ENCODE measurements at places on chromosomes 6 and 20. TPM values are rescaled to one million over a fixed set of nuclear protein-coding genes. Genes with fewer than 3 reads are reported as not detected.

The RNF217 gene
- total RNA-seq: 26.8 TPM

The WDR46 gene
- 39.2 TPM for total RNA-seq

The RRAGD gene
- total RNA-seq: 20.2 TPM

The RFX6 gene
- total RNA-seq: not detected

The GRIK2 gene
- total RNA-seq: 1.2 TPM

The TMEM200A gene
- 0.64 TPM for total RNA-seq

The LGSN gene
- not detected for total RNA-seq

The TAAR2 gene
- not detected for total RNA-seq

The PARD6B gene
- 3.8 TPM for total RNA-seq

- ATAC-seq: no peak
Observed at GRCh38 chr6:129236001-129236517, 353.1 kb downstream of the LAMA2 start.

DNA sequence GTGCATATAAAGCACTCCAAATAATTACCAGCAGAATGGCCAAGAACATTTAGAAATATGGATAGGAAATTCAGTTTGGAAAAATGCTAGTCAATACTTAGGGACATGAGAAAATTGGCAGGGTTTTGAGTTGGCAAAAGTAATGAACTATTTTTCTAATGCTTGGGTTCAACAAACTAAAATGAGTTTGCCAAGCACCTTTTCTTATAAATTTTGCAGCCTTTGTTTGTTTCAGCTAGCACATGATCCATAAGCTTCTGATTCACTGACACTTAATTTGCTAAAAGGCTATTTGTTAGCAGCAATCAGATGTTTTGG, 324.8 kb downstream of the QKI start:
- ATAC-seq: no peak

- no peak for ATAC-seq
Observed at GRCh38 chr6:161748535-161749416, 474.9 kb upstream of the AGPAT4 start.

- peak; percentile 90 for ATAC-seq
Observed at GRCh38 chr20:62953839-62954703, 1.6 kb downstream of the SLC17A9 start.

GRCh38 chr6:84408028-84408427, 180.6 kb upstream of the CEP162 start:
- no peak for ATAC-seq

DNA sequence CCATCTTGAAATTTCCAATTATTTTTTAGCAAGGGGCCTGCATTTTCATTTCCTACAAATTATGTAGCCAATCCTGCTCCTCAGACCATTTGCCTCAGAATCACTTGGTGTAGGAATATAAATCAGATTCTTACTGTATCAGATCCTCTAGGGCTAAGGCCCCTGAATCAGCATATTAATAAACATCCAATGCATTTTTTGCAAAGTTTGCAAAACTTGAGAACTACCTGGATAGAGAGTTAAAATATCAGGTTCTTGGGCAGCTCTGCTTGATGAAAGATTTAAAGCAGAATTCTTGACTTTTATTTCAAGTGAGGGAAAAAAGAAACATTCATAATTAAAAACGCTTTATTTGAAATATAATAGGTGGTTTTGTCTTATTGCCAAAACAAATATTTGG, 82.2 kb upstream of the MAN1A1 start:
- no peak for ATAC-seq

GRCh38 chr6:145538989-145539388, 196.3 kb downstream of the EPM2A start:
- no peak for ATAC-seq

- ATAC-seq: no peak
Observed at GRCh38 chr20:51720384-51720783, 47.8 kb downstream of the ATP9A start.

GRCh38 chr20:61569825-61570224, 317.8 kb downstream of the CDH4 start:
- no peak for ATAC-seq

DNA sequence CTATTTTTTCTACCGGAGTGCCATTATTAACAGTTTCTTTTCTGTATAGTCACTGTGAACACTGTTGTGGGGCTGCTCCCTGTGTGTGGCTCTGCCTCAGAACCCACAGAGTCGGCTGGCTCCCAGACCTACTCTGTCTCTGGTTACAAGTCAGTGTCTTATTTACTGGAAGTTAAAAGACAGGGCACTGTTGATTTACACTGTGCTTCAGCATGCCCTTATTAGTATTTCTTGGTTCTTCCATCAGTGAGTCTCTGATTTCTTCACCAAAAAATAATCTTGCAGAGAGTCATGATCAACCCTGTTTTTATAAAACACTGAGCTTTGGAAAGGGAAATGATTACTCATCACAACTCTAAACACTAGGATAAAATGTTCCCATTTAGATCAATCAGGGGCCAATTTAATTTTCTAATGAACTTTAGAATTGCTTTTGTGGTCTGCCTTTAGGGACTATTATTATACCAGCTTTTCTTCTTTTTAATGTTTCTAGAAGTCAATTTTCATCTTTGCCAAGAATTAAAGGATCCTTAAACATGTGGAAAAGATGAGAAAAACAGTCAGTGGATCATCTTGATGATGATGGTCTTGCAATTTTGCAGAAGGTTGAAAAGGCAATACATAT, 92.6 kb downstream of the UTRN start:
- peak; percentile 43 for ATAC-seq

- ATAC-seq: no peak
Observed at GRCh38 chr6:157629220-157629619, 193.8 kb upstream of the SNX9 start.

DNA sequence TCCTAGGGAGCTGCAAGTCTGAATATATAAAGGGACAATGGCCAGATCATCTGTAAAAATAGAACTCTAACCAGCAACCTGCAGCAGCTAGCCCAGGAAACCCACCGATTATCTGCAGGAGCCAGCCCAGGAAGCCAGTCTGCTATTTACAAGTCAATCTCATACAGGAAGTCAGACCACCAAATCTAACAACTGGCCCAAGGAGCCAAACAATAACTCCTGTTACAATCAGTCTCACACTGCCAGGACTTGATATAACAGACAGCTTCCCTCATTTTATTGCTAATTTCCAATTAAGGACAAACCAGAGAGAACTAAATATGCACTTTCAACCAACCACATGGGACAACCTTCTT, 14.4 kb upstream of the RIN2 start:
- ATAC-seq: no peak

DNA sequence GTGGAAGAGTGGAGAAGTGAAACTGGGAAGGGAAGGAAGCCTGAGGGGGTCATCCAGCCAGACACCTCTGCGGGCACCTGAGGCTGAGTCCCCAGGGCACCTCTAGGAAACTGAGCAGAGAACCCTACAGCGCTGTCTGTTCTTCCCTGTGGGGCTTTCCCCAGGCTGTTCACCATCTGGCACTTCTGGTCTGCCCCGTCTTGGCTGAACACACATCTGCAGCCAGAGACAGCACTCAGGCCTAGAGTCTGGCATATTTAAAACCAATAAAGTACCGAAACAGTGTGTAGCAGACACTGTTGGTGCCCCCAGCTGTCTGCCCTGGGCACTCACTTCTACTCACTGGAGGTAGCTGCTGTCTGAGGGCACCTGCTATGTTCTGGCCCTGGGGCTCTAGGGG, 9.4 kb upstream of the ARFGEF2 start:
- no peak for ATAC-seq

DNA sequence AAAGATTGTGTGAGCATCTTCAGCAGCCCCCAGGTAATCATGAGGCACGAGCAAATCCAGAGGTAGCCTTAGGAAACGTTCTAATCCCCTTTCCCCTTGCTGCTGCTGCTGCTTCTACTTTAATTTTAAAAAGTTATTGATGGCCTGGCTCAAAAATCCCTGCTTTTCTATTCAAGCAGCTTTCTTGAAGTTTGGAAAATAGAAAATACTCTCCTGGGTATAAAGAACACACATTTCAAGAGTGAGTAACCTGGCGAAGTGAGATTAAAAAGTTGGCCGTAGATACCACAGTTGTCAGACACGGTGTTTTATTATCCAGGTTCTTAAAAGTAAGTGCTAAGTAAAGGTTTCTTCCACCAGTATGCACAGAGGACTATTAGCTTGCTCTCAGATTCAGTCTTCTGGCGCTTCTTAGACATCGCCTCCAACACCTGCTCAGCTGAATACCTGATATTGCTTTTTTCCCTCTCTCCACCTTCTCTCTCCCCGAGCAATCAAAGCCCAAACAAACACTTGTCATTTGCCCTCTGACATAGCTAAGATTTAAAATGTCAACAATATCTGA, 150.7 kb downstream of the EDN3 start:
- ATAC-seq: no peak

GRCh38 chr6:139081471-139081870, 52.9 kb downstream of the ABRACL start:
- no peak for ATAC-seq

GRCh38 chr6:99146711-99147110, 199.0 kb upstream of the FBXL4 start:
- no peak for ATAC-seq

DNA sequence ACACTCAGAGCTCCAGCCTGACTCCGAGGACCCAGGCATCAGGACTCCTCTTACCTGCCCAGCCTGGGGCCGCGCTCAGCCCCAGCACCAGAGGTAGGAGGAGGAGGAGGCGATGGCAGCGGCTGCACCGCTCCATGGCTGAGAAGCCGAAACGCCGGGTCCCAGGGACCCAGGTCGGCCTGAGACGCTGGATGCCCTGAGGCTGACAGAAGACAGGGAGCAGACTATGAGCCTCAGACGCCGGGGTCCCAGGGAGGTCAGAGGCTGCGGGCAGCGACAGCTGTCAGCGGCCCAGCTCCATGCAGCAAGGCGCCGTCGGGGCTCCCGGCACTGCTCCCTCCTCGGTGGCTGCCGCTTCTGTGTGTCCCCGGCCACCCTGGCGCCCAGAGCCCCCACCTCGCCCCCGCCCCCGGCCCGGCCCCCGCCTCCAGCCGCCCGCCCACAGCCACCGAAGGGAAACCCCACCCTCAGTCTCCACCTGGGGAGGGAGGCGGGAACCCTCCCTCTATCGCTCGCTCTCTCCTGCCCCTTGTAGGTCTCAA, at the start of gene COL11A2:
COL11A2 (minus strand) TSS at position 363 of the 542 bp plus-strand sequence; CDS start at position 136, 227 bp downstream.
- no peak for ATAC-seq

DNA sequence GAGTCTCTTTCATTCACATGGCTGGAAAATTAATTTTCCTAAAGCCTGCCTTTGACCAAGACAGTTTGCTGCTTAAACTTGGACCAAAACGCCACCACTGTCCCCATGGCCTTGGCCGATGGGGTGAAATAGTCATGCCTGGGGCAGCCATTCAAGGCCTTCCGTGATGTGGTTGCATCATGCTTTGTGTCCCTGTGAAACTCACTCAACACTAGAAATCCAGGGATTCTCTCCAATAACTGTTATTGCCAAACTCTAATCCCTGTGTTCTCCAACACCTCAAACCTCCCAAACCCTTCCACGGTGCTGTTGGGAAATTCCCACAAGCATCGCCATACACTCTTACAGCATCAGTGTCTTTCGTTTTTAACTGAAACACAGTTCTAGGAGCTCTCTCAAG, 1.4 kb upstream of the TXNDC5 start:
- peak; percentile 69 for ATAC-seq

GRCh38 chr20:52410182-52410647, 218.6 kb upstream of the ZFP64 start:
- peak; percentile 84 for ATAC-seq

GRCh38 chr6:152575621-152576150, 61.5 kb downstream of the SYNE1 start:
- peak; percentile 71 for ATAC-seq

DNA sequence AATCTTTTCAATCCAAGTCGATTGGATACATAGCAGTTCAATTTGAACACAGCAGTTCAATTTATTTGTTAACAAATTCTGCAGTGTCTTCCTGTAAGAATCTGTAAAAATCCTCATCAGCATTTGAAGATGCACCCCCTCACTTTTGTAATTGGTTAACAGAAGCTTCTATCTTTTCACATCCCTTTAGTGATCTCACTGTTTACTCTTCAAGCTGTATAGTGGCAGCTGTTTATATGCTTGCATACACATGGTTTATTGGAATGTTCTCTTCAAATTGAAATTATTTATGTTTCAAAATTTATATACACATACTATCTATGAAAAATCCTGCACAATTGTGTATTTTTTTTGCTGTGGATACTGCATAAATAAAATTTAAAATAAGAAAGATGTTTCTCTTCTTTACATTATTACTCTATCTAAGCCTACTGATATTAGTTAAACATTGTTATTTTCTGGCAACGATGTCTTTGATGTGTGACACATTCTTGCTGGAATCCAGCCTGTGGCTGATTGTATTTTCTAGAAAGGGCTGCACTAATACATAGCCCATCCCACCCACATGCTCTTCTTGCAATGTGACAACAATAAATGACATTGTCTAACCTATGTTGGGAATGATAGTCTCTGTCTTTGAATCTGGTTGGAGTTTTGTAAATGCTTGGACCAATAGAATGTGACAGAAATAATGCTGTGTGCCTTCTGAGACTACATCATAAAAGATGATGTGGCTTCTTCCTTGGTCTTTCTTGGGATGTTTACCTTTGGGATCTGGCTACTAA, 573.0 kb downstream of the CD109 start:
- ATAC-seq: no peak

Measured in gastroesophageal sphincter (tissue), 4 donors.